ENCODE measurements at places on chromosomes 1 and 21.

GRCh38 chr1:32272557-32273390 is 19.1 kb upstream of the HDAC1 start:
- DNase-seq, result no peak

GRCh38 chr1:53755874-53756273 is 16.9 kb upstream of the GLIS1 start:
- DNase-seq, result no peak

DNA sequence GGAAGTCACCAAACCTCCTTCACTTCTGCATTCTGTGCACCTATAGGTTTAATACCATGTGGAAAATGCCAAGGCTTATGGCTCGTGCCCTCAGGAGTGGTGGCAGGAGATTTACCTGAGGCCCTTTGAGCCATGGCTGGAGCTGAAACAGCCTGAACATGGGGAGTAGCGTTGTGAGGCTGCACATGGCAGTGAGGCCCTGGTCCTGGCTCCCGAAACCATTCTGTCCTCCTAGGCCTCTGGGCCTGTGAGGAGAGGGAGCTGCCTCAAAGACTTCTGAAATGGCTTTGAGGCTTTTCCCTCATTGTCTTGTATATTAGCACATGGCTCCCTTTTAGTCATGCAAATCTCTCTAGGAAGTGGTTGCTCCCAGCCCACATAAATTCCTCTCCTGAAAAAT is 20.6 kb downstream of the PTGFR start:
- DNase-seq, result no peak

DNA sequence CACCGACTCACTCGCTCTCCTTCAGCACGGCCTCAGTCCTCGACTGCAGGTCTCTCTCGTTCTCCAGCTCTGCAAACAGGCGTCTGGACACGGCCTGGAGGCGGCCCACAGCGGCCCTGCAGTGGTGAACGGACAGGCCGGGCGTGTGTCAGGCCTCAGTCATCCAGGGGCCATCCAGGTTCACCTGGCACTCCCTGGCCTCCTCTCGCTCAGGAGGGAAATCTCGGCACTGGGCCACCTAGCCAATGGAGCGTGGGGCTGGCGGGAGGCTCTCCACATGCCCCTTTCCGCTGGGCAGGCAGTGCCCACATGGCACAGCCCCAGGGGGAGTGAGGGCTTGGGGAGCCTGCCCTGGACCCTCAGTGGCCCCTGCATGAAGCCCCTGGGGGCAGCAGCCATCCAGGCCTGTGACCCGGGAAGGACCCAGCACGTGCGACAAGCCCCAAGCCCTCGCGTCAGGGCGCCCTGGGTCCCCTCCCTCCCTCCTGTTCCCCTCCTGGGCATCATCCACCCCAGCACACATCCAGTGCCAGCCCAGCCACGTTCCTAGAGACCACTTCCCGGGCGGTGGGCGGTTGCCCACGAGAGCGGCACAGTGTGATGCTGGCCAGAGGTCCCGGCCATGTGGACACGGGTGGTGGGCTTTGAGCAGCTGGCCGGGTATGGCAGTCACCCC is 18.1 kb downstream of the CFAP74 start:
- no peak for DNase-seq

DNA sequence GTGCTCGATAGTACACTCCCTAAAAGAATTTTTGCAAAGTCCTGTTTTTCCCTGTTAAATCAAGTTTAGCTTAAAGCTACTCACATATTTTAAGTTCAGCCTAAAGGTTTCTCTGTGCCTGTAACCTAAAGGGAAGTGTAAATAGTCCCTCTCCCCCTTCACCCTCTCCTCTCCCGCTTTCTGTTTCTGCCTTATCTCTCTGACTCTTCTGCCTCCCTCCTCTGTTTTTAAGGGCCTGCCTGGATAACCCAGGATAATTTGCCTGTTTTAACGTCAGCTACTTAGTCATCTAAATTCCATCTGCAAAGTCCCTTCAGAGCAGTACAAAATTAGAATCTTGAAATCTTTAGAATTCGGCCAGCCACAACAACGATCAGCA is 92.6 kb downstream of the NID1 start:
- DNase-seq, result no peak

DNA sequence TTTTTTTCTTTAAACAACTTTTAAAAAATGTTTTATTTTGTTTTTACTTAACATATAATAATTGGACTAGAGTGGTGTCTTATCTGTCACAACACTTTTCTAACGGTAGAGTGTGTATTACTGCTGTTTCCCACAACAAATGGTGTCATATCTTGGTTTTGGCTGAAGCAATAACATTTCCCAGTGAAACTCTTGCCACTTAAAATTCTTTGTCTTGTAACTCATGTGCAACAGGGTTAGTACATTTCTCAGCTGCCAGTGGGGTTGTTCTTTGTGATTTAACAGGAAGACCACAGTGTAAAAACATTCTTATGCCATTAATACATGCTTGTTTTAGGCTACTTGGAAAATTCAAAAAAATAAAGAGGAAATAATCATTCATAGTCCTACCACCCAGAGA is 43.5 kb downstream of the ALPL start:
- DNase-seq, result no peak

GRCh38 chr1:231338270-231339128 is at the start of gene SPRTN:
Gene SPRTN, plus strand, starts transcription at chr1:231338293. Its CDS starts 91 bp downstream, at chr1:231338384.
- no peak for DNase-seq

DNA sequence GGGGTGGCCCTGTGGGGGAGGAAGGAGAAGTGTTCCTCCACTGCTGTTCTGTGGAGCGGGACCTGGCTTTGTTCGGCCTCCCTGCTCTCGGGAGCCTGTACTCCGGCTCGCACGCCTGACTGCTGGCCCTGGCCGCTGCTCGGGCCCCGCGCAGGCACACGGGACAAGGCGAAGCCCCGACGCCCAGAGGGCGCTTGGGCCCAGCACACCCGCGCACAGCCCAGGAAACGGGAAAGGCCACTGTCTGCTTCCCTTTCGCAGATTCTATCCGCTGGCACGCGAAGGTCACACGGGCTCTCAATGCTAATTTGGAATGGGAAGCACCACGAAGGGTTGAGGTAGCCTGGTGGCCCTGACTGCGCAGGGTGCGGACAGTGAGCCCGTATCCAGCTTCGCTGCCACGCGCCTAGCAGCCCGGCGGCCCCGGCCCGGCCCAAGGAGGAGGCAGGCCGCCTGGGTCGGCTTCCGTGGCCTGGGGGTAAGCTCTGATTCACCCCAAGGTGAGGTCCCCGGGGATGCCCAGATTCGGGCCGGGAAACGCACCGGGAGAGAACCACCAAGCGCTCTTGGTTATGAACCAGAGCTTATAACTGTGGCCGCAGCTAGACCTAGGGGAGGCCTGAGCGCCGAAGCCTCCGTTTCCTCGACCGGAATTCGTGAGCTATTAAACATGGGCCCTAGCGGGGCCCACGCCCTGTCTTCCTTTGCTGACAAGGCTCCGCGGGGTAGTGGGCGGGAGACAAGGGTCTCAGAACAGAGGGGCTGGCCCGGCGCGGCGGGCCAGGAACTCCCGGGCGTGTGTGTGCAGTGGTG is 19.7 kb upstream of the TBX15 start:
- no peak for DNase-seq

DNA sequence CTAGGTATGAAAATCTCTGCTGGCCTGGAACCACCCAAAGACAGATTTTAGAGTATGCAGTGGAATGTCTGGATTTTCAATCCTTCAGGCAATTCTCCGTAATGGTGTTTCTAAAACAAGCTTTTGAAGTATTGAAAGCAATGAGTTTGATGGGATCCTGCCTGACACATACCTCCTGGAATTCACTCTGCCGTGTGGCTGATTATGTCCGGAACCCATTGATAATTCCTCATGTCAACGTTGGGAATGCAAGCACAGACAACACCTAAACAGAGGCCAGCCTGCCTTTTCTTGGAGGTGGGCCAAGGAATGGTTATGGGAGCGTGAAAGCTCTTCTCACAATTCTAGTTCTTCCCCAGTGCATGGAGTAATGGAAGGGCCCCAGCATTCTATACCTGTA is 168.9 kb upstream of the HMCN1 start:
- peak; percentile 33 for DNase-seq

GRCh38 chr1:226632922-226633351 is 84.4 kb downstream of the STUM start:
- no peak for DNase-seq

DNA sequence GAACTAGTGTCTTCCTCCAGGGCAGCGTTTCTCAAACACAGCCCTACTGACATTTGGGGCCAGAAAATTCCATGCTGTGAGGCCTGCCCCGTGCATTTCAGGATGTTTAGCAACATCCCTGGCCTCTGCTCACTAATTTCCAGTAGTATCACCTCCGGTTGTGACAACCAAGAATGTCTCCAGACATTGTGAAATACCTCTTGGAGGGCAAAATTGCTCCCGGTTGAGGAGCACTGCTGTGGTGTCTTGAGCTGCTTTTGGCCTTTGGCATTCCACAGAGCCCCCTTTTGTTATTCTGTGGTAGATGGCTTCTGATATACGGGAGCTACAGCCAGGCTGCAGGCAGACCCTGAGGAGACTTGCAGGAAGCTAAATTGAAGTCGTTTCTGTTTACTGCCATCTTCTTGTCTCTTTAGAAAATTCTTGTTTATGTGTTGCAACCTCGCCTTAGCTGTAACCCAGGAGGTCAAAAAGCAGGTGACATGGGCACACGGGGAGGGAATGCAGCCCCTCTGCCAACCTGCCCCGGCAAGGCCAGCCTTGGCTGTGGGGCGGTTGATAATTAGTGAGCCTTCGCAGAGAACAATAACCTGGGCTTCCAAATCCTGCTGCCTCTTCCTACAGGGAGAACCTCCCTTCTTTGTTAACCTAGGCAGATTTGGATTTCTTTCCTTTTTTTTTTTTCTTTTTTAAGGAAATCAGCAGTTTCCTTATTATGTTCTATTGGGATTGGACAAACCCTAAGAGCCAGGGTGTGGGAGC is 74.7 kb upstream of the AKT3 start:
- no peak for DNase-seq

- peak; percentile 99 for DNase-seq
These were observed 68.5 kb downstream of the NIBAN1 start for GRCh38 chr1:184905601-184906322.

DNA sequence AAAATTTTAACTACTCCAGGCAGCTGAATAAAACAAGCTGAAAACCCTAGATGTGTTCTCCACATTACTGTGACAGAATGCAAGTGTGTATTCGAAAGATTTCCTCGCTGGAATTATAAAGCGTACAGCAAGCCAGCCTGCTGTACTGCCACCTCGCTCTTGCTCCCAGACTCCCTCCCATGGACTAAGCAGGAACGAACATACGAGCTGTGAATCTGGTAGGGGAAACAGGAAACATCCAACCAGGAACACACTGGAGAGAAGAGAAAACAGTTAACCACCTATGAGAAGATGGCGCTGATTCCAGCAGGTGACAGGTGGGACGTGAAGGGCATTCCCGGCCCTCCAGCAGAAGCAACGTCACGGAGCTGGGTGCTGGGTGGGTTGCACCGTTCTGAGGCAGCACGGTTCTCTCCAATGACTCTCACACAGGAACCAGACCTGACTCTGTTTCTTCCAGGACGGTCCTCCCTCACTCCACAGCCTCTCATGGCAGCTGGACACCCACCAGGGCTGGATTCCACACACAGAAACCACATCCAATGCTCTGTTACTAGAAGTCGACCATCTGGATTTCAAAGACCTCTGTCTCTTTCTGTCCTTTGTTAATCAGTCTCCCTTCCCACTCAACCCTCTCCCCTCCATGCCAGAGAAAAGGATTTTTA is 219.2 kb downstream of the RERE start:
- DNase-seq, result no peak

DNA sequence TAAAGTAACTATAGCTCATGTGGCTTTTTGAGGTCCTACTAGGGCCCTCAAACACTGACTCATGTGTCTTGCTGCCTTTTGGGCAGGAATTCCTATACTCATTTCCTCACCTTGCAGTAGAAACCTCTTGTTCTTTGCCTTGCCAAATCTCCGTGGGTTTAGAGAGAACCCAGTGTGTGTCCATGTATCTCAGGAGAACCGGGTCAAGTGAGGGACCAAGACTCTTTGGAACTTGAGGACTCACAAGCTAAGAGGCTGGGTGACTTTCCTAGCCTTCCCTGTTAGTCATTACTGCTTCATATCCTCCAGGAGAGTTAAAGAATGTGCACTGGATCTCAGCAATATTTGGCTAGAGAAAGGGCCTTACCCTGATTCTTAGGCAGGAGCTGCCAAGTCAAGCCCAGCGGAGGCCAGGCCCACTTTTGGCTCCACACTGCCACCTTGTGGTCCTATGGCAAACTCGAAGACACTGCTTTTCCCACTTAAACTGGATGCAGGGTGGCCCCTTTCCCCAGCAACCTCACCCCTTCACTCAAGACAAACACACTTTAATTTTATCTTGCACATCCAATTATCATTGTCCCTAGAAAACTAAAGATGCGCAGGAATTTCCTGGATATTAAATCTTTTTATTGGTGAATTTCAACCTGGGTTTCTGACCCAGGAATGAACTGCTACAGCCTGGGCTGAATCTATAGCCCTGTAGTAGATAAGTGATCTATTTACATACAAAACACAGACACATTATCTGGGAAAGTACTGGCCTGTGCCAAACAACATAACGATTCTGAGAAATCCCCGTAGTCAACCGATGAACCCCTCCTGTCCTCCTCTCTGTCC is 10.6 kb downstream of the AVPR1B start:
- peak; percentile 63 for DNase-seq

- no peak for DNase-seq
These were observed 91.5 kb downstream of the MAST2 start for GRCh38 chr1:45894921-45895320.

- DNase-seq, result no peak
These were observed 70.8 kb downstream of the SYT2 start for GRCh38 chr1:202639500-202639899.
